GF-D8 (cell line): ENCODE measurements at places on chromosomes 1 and 21.
A peak's percentile ranks its signal among the peaks of the same experiment; 100 is the strongest.

GRCh38 chr21:44415073-44416025 lies 40.0 kb upstream of the LRRC3 start:
- no peak for DNase-seq

- DNase-seq = no peak
Observed at GRCh38 chr1:57072401-57073110, 106.7 kb upstream of the C8B start.

DNA sequence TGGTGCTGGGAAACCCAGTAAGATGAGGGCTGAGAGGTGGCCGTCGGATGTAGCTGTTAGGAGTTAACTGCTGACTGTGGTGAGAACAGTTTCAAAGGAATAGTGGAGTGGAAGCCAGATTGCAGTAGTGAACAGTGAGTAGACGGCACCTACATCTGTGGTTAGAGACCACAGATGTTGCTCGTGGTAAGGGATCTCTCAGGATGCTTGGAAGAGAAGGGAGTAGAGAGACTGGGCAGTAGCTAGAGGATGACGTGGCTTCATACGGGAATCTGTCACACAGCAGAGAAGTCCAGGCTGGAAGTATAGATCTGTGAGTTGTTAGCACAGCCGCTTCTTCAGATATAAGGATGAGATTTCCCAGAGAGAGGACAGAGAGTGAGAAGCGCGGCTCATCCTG lies 7.8 kb upstream of the ARTN start:
- DNase-seq = no peak

- DNase-seq = no peak
Observed at GRCh38 chr1:226223786-226224244, 351 bp downstream of the MIXL1 start.

- DNase-seq = no peak
Observed at GRCh38 chr1:230495076-230495475, 68.9 kb upstream of the PGBD5 start.

DNA sequence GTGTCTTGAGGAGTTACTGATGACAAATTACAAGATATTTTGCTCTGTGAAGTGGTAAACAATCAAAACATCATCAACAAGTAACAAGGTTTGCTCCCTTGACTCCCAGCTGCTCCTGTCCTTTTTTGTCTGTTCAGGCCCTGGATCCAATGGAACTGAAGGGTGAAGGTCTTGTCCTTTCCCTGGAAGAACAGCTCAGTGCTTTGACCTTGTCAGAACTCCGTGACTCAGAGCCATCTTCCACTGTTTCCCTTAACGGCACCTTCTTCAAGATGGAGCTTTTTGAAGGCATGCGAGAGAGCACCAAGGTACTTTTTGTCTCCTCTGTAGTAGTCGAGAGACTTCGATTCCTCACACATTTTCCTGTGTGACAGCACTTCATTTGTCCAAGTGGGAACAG lies 29.0 kb downstream of the TRIM45 start:
- no peak for DNase-seq

DNA sequence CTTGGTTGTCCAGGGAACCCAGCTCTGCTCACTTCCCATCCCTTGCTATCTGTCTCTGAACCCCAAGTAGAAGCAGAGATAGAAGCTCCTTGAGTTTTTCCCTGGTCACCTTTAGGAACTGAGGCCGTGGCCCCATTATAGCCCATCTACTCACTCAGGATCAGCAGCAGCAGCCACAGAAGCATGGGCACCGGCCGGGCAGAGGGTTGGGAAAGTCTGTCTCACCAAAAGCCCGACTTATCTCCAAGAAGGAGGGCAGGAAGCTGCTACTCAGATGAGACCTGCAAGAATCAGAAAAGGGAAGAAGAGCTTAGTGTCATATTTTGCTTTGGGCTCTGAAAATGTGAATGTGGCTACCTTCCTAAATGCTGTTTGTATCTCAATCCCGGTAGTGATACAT lies 264 bp downstream of the FCRL3 start:
- DNase-seq = no peak

- no peak for DNase-seq
Observed at GRCh38 chr1:29210278-29211085, 20.3 kb downstream of the MECR start.

DNA sequence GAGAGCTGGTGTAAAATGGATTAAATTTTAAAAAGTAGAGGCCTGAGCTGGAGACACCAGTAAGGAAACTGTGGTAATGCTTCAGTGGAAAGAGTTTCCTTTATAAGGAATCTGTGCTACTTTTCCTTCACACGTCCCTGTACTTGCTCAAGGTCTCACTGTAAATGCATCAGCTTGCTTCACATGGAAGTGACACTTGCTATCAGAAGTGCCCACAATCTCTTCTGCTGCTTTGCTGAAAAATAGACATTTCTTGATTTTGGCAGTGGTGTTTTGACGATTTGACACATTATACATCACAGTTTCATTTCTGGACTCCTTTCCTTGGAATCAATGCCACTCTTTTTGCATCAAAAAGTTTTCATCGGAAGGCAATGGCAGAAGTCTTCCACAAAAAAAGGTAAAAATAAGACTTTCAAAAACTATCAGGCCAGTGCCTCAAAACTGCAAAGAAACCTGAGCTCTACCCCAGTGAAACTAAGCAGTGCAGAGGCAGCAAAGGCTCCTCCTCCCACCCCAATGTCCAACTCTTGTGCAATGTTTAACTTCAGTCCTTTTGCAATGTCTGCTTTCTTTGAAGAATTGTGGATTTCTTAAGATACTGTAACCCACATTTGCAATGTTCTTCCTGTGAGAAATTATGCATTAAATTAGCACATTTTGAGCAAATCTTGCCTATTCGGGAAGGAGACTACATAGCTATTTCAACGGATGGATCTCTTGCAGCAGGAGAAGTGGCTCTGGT lies 18.4 kb upstream of the TSPAN2 start:
- DNase-seq = peak; percentile 74

DNA sequence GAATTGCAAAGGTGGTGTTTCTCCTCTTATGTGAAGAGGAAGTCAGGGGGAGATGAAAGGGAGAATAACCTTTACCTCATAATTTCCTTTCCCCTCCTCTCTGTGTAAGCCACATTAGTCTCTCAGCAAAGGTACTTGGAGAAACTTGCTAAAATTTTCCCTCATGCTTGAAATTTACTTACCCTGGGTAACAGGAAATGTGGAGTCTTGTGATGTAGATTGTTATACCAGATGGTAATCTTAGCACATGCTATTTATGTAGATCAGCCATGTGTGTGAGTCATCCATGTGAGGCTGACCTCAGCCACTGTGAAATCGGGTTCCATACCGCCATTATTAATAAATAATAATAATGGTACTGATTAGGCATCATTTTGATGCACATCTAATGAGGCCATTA lies 128.4 kb downstream of the TGFB2 start:
- DNase-seq = no peak

GRCh38 chr1:31715087-31715872 lies 11.5 kb upstream of the COL16A1 start:
- DNase-seq = no peak

- no peak for DNase-seq
Observed at GRCh38 chr1:15476927-15477326, 1.0 kb downstream of the CELA2B start.

DNA sequence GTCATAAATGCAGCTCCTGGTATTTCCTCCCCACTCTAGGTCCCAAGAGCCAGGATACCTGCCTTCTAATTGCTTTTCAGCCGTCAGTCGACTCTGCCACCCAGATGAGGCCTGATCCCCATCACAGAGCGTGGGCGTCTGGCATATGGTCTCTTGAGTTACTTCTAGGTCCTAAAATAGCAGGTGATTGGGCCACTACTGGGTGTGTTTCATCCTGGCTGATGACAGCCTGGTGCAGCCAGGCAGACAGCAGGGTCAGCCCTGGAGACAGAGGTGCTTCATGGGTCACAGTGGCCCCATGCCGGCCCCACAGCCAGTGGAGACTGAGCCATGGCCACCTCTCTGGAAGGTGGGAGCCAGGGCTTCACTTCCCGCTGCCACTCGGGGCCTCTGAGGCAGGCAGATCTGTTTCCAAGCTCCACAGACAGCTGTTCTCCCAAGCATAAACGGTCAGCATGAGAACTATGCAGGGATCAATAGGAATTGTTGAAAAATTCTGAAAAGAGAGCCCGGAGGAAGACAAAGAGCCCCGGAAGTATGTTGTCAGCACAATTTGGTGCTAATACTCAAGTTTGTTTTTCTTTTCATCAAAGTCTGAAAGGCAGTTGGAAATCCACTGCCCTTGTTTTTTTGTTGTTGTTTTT lies 83.0 kb downstream of the MAN1C1 start:
- DNase-seq = no peak
